ENCODE measurements at places on chromosomes 4 and X.

DNA sequence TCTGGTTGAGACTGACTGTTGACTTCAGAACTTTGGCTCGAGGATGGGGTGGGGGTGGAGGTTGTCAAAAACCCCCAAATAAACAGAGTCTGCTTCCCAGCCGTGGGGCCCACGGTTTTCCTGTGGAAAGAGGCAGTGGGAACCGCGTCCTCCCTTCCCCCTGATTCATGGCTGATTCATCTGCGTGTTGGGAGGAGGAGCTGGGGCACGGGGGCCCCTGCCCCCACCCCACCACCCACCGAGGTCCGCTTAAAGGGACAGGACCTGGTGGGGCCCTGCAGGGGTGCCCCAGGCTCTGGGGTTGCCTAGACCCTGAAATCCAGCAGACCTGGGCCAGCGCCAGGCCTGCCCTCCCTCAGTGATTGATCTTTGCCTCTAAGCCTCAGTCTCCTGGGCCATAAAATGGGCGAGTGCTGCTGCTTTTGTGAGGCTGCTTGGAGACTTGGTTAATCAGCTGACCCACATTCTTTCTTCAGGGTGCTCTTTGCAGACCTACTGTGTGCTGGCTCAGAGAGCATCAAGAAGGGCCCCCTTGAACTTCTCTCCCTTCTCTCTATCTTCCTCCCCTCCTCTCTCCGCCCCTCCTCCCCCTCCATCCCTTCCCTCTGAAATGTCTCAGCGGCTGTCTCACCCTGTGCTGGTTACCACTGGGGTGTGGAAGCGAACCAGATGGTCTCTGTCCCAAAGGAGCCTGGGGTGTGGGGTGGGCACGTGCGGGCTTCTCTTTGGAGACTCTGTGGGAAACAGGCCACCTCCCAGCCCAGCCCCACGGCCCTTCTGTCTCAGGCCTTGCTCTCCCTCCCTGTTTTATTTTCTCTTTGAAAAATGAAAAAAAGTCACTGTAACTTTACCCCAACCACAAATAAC is 9.1 kb downstream of the HTRA3 start:
- DNase-seq: peak; percentile 93

DNA sequence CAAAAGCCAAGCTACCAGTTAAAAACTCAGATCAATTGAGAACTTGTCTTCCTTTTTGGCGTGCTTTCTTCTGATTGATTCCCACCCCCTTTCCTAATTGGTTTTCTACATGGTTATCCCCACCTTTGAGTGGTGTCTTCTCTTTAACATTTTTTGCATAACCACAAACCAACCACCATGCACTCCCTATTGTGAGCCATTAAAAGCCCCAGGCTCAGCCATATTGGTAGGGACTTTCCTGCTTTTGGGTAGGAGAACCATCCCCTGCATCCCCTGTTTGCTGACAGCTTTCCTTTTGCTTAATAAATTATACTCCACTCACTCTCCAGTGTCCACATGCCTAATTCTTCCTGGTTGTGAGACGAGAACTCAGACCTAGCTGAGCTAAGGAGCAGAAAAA is 1651.4 kb upstream of the IGFBP7 start:
- no peak for DNase-seq

DNA sequence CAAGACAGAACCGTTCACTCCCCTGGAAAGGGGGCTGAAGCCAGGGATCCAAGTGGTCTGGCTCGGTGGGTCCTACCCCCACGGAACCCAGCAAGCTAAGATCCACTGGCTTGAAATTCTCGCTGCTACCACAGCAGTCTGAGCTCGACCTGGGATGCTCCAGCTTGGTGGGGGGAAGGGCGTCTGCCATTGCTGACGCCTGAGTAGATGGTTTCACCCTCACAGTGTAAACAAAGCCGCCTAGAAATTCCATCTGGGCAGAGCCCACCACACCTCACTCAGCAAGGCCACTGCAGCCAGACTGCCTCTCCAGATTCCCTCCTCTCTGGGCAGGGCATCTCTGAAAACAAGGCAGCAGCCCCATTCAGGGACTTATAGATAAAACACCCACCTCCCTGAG is 13.4 kb upstream of the PBDC1 start:
- DNase-seq: no peak

- no peak for DNase-seq
Measured at GRCh38 chrX:40406330-40406859, 174.4 kb upstream of the ATP6AP2 start.

GRCh38 chr4:77992581-77992980 is 64.5 kb upstream of the FRAS1 start:
- DNase-seq: no peak

GRCh38 chr4:90349636-90350035 is 222.4 kb downstream of the CCSER1 start:
- no peak for DNase-seq

DNA sequence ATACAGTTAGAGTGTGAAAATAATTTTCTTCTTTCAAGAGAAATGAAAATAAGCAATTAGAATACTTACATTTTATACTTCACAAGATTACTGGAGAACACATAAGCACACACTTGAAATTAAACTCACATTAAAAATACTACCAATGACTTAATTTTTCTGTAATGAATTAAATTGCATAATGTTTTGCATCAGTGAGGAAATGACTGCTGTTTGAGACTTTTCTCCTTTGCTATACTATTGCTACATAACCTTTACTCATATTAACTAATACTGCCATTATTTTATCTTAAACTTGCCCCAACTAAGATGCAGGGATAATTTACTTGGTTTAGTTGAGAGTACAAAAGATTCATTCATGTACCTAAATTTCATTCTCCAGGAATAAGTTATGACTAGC is 590.9 kb downstream of the ARAP2 start:
- no peak for DNase-seq

DNA sequence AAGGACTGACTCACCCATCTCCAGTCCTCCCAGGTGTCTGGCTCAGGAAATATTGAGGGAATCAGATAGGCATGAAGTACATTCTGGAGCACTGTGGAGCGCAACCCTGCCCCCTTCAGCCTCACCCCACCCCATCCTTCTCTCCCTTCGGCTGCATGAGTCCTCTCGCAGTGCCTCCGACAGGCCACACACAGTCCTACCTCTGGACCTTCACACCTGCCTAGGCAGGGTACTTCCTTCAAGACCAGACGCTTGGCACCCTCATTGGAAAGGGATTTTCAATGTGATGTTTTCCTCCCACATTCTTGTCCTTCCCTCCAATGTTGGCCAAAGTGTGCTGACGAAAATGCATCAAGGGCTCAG is 26.8 kb upstream of the PPP2R2C start:
- no peak for DNase-seq

- DNase-seq: no peak
Measured at GRCh38 chr4:13612569-13612968, 15.0 kb downstream of the BOD1L1 start.

GRCh38 chr4:89129080-89129640 is 17.8 kb downstream of the TIGD2 start:
- peak; percentile 74 for DNase-seq

DNA sequence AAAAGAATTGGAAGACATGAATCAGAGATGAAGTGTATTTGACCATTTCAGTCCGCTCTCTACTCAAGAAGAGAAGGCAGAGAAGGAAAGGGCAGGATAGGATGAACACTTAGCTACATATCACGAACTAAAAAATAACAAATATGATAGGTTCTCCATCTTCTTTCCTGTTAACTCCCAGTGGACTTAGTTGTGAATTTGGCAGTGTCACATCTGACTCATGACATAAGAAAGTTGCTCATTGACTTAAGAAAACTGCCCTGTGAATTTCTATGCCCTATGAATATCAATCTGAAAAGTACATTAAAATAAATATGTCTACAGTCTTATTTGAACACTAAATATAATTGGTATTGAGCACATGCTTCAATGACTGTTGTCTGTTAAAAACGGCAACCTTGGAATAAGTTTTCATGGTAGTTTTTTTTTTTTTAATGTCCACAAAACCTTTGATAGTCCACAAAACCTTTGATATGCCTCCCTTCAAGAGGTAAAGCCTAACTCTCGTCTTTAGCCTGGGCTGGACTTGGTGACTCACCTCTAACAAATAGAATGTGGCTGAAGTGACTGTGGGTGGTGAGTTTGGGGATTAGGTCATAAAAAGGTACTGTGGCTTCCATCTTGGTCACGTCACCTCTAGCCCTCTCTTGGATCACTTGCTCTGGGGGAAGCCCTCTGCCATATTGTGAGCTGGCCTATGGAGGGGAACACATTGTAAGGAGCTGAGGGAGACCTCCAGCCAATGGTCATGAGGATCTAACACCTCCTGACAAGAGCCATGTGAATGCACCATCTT is 184.7 kb upstream of the S100G start:
- DNase-seq: peak; percentile 60

DNA sequence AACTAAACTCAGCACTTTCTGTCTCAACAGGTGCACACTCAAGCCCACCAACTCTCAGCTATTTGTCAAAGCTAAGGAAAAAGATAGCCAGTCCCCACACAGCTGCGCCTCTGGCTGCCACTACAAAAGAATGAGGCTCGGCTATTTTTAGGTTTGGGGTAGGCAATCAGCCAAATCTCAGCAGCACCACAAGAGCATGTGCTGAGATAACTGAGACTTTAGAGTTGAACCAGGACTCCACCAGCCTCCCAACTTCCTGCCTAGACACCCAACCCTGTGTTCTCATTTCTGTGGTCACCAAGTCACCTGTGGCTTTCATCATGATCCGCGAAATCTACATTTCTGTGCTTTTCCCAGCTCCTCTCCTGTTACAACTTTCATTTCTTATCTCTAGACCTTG is 28.0 kb downstream of the DMD start:
- DNase-seq: peak; percentile 82

DNA sequence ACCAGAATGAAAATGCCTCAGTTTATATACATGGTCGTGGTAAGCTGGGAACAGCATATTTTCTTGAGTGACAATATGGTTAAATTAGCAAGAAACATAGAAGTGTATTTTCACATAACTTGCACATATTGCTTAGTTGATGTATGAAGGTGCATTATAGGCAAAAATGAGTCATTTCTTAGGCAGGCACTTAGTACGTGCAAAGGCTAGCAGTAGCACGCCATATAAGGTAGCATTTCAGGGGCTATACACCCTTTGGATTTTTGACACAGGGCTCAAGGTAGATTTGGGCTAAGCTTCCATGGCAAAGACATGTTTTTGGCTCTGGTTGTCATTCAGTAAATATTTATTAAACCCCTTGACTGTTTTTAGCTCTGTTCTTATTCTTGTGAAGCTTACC is 33.1 kb downstream of the PCDH7 start:
- DNase-seq: peak; percentile 71

- no peak for DNase-seq
Measured at GRCh38 chr4:57151481-57151880, 41.3 kb upstream of the IGFBP7 start.
